Subcutaneous preadipocyte (primary cell): ENCODE measurements at places on chromosomes 3 and 15. TPM values are rescaled to one million over a fixed set of nuclear protein-coding genes. Genes with fewer than 3 reads are reported as not detected.

Gene C2CD4B
- total RNA-seq, result not detected in 2 replicates

Gene KCNH8
- not detected in 2 replicates for total RNA-seq

Gene ERICH6
- total RNA-seq, result under 0.01 TPM in 1 of 2 replicates, not detected in the other

Gene SLC22A14
- total RNA-seq, result 0.20 and 1.5 TPM in 2 replicates

Gene ACAN
- not detected in 2 replicates for total RNA-seq
